Neural crest cell (in vitro differentiated cells): ENCODE measurements at places on chromosomes 7 and 10.

GRCh38 chr10:11789306-11789705 lies 33.9 kb upstream of the PROSER2 start:
- no peak for DNase-seq

GRCh38 chr10:126877390-126877789 lies 27.8 kb upstream of the DOCK1 start:
- no peak for DNase-seq

GRCh38 chr10:110556969-110557601 lies 10.4 kb upstream of the SMC3 start:
- peak; percentile 46 for DNase-seq

DNA sequence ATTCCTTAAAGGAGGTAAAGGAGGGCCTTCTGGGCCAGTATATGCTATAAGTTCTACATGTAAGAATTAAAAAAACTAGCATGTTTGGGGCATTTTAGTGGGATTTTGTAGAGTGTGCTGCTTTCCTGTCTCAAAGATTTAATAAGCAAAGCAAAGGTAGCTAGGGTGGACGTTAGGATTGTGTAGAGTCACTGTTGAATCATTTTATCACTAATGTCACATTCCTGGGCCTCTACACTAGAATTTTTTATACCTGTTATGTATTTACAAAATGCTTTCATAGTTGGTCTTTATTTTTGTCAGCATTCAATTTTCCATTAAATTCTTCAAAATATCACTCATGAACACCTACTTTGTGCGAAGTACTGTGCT lies 139.4 kb upstream of the PHYHIPL start:
- DNase-seq: no peak

DNA sequence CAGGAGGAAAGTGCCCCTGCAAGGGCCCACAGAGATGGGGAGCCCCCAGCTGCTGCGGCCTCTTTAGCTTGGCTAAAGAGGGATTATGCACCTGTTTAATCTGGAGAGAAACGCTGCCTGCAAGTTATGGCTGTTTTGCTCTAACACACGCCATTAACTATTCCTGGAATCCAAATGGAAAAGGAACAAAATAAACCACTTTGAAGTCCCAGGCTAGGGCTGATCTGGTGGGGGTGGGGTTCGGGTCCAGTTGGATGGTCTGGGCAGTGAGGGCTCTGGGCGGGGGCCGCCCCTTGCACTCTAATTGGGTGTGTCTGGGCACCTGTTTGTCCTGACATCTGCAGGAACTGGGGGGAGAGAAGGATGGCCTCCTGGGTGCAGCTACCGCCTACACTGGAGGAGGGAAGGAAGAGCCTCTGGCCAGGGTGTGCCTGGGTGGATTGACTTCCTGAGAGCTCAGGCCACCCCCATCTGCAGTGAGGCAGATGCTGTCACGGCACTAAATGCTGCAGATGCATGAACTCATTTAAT lies 300.6 kb downstream of the ZEB1 start:
- no peak for DNase-seq

- no peak for DNase-seq
Observed at GRCh38 chr7:149854611-149855360, 16.6 kb downstream of the ZNF862 start.

- DNase-seq: no peak
Observed at GRCh38 chr10:80539421-80540031, 1.8 kb downstream of the SH2D4B start.
